ENCODE measurements at places on chromosomes 13 and 19.

DNA sequence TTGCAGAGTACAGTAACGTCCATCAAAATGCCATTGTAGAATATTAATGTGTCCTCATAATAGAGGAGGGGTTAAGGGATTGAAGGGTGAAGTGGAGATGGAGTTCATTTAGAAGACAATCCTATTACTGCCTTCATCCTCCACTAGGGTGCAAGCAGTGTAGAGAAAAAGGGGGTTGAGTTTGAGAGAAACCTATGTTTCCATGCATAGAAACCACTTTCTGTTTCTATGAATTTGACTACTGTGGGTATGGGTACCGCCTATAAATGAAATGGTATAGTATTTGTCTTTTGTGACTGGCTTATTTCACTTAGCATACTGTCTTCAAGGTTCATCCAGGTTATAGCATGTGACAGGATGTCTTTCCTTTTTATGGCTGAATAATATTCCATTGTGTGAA is 156.0 kb downstream of the GGACT start:
- no peak for DNase-seq

- DNase-seq: no peak
Measured at GRCh38 chr19:4474514-4475022, 2.5 kb downstream of the HDGFL2 start.

DNA sequence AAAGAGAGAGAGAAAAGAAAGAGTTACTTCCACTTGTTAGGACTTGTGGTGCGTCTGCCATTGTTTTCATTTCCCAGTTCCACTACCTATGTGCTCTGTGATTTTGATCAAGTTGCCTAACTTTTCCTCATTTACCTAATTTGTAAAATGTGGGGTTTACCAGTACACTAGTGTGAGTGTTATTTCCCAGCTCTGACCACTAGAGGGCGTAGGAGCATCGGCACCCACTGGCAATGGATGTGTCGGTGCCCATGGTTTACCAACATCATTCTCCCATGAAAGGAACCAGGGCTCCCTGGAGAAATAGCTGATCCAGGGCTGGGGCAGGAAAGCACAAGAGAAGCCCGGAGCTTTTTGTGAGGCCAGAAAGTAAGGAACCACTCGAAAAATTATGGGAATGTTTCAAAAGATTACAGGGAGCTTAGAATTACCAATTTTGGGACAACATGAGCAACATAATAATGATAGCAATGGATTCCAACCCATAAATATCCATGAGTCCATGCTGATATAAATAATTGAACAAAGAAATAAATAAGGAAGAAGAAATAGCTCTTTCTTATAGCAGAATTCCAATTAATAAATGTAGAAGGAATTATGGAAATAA is 15.1 kb upstream of the CEACAM4 start:
- DNase-seq: no peak

DNA sequence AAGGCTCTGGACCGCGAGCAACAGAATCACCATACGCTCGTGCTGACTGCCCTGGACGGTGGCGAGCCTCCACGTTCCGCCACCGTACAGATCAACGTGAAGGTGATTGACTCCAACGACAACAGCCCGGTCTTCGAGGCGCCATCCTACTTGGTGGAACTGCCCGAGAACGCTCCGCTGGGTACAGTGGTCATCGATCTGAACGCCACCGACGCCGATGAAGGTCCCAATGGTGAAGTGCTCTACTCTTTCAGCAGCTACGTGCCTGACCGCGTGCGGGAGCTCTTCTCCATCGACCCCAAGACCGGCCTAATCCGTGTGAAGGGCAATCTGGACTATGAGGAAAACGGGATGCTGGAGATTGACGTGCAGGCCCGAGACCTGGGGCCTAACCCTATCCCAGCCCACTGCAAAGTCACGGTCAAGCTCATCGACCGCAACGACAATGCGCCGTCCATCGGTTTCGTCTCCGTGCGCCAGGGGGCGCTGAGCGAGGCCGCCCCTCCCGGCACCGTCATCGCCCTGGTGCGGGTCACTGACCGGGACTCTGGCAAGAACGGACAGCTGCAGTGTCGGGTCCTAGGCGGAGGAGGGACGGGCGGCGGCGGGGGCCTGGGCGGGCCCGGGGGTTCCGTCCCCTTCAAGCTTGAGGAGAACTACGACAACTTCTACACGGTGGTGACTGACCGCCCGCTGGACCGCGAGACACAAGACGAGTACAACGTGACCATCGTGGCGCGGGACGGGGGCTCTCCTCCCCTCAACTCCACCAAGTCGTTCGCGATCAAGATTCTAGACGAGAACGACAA is 1.8 kb downstream of the PCDH17 start:
- DNase-seq: peak; percentile 73

DNA sequence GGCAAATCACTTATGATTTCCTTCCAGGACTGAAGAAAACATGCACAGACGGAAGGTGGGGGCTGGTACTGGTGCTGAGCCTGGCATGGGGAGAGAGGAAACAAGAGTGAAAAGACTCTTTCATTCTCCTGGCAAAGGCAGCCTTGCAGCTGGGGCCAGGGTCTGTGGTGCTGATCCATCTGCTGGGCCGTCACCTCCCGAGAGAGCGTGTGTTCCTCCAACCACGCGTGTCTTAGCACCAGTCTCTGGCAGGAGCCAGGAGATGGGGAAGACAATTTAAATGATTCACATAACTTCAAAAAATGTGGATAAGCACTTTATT is 23.9 kb upstream of the SPART start:
- no peak for DNase-seq

DNA sequence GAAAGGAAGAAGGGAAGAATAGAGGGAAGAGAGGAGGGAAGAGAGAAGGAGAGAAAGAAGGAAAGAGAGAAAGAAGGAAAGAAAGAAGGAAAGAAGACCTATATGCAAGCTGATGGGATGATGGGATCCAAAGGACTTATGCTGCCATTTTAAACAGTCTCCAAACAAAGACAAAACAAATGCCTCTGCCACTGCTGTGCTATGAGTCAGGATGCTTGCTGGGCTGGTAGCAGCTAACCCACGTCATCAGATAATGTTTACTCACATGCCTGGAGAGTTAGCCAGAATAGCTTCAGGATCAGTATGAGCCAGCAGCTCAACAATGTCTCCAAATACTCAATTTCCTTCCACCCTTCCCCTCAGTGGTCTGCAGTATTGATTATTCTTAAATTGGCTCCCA is 12.0 kb upstream of the ZNF274 start:
- DNase-seq: no peak

- no peak for DNase-seq
Measured at GRCh38 chr19:18932216-18932841, 8.7 kb downstream of the HOMER3 start.

DNA sequence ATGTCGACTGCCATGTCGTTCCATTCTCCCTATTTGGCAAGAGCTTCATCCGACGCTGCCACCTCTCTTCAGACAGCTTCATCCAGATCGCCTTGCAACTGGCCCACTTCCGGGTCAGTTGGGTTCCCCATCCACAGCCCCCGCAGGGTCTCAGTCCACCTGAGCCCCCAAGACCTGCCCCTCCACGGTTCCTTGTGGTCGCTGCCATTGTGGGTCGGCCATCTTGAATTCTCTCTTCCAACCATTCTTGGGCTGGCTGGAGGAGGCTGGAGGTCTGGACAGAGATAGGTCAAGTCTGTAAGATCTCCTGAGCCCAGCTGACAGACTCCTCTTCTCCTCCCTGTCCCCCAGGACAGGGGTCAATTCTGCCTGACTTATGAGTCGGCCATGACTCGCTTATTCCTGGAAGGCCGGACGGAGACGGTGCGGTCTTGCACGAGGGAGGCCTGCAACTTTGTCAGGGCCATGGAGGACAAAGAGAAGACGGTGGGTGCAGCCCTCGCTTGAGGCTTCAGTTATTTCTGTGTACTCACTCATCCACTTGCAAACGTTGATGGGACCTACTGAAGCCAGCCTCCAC is 19.5 kb downstream of the CPT1C start:
- no peak for DNase-seq

- no peak for DNase-seq
Measured at GRCh38 chr13:90709319-90709718, 638.2 kb upstream of the MIR17HG start.

DNA sequence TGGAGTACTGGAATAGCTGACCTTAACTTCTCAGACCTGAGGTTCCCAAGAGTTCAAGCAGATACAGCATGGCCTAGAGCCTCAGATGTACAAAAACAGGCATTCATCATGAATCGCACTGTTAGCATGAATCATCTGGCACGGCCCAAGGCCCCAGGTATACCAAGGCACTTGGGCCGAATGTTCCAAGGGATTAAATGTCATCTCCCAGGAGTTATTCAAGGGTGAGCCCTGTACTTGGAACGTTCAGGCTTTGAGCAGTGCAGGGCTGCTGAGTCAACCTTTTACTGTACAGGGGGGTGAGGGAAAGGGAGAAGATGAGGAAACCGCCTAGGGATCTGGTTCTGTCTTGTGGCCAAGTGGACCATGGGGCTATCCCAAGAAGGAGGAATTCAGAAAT is 6.3 kb downstream of the KLK3 start:
- no peak for DNase-seq

- no peak for DNase-seq
Measured at GRCh38 chr13:49858178-49858856, 65.8 kb upstream of the KPNA3 start.

DNA sequence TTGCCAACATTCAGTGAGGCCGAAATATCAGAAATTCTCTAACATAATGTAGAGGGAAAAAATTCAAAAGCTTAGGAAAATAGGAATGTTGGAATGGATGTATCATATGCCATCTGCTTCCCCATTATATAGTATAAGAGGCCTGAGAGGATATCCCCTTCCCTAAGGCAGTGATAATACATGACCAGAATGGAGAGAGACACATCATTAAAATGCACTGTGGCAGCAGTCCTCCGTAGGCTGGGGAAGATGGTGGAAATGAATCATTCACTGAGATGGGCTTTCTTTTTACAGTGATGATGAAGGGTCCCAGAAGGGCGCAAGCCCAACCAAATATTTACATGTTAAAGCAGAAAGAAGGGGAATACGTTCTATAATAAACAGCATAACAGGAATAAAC is 799.1 kb upstream of the SPRY2 start:
- no peak for DNase-seq

GRCh38 chr13:72168126-72168855 is 301.3 kb upstream of the DACH1 start:
- no peak for DNase-seq

DNA sequence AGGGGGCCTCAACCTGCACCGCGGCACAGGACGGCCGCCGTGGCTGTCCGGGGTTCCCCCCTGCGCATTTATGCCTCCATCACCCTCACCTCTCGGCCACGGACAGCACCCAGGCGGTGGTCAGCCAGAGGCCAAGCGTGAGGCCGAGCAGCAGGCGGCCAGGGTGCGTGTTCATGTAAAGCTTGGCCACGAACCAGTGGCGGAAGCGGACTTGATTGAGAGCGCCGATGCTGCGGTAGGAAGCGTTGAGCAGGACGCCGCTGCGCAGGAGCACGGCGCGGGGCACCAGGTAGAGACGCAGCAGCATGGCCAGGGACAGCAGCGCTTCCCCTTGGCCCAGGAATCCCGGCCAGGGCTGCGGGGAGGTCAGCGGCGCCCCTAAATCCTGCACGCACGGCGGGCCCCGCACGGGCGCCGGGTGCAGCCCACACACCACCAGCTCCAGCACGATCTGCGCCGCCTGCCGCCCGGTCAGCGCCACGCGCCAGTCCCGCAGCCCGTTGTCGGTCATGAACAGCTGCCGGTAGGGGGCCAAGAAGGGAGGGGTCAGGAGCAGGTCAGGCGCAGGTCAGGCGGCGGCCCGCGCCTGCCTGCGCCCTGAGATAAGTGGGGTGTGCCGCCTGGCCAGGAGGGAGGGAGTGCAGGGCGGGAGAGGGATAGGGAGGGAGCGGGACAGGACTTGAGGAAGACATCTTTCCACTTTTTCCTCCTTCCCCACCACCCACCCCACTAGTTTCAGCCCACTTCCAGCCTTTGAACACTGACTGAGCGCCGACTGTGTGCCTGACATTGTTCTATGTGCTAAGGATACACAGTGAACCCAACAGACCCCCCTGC is 6.5 kb downstream of the KCNN4 start:
- DNase-seq: no peak

DNA sequence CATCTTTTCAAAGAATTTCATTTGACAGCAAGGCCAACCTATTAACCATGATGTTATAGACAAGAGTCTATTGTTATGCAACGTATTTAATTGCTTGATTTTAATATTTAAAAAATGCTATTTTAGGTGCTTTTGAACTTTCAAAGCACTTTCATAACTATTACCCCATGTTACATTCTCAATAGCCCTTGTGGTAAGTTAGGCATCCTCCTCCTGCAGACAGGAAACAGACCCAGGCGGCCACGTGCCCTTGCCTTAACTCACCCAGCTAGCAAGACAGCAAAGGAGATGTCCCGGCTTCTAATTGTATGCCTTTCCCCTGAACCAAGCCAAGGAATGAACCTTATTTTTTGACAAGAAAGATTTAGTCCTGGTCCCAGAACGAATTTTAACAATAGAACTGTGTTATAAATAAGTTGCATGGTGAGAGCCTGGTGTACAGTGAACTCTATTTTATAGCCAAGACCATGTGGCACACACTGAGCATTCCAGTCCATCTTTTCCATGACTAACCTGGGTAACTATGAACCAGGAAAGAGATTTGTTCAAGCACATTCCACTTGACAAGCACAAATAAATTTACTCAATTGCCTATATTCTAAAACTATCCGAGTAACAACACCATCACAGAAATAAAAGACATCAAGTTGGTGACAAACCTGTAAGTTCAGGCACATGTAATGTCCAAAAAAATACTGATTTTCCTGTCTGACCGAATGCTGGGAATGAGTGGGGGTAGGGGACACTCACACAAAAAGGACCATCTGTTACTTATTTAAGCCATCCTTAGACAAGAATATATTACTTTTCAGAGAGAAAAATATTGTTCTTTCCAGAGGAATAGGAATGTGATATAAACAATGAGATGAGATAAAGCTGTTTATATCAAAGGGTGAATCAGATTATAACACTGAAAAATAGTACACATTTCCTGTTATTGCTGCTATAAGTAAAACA is 163.0 kb downstream of the EFNB2 start:
- DNase-seq: no peak

- no peak for DNase-seq
Measured at GRCh38 chr13:51595416-51595815, 11.2 kb downstream of the WDFY2 start.

DNA sequence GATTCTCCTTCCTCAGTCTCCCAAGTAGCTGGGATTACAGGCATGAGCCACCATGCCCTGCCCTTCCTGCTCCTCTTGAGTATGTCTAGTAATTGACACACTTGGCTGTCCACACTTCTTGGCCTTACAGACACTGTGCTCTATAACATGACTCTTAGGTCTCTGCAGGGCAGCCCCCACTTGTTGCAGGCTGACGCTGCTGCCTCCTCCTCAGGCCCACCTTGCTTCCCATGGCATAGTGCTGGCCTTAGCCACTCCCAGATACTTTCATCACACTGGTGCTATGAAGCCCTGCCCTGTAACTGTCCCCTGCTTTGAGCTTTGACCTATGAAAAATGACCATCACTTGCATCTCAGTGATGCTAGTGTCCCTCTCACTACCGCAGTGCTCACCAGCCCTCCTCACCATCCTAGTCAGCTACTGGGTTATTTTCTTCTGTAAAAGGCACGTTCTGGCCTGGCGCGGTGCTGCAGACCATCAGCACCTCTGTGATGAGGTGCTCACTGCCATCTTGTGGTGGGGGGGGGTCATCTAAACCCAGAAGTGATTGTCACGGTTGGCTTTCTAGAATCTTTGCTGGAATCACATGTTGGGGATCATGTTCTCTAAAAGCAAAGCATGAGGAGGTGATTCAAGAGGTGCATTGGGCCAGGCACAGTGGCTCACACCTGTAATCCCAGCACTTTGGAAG is 9.8 kb downstream of the ERICH4 start:
- no peak for DNase-seq

GRCh38 chr19:395467-395866 is 13.5 kb downstream of the C2CD4C start:
- DNase-seq: no peak

All from coronary artery (tissue), 2 donors.